ENCODE measurements at places on chromosomes 7 and 10.
A peak's percentile ranks its signal among the peaks of the same experiment; 100 is the strongest.

DNA sequence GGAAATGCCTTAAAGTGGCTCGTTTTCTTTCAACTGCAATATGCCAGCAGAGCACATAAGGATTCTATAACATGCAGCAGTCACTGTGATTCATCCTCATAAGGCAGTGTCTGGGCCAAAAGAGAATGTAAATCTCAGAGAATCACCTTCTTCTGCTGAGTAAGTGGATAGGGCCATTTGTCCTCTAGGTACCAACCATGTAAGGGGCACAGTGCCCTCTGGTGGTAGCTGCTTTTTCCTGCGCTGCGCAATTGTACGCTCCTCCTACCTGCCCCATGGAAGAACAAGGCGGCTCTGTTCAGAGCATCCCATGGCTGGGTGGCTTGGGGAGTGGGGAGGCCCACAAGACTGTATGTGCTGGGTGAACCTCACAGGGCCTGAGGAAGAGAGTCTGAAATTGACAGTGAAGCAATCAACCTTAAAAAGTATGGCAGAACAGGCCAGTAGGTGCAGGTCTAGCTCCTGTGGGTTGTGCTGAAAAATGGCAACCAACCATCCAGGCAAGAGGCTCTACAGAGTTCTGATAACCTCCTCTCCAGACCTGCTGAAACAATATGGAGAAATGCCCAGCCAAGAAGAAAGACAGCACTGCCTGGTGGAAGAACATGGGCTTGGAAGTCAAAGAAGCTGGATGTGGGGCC, 78.6 kb upstream of the C10orf90 start:
- DNase-seq: peak; percentile 4

DNA sequence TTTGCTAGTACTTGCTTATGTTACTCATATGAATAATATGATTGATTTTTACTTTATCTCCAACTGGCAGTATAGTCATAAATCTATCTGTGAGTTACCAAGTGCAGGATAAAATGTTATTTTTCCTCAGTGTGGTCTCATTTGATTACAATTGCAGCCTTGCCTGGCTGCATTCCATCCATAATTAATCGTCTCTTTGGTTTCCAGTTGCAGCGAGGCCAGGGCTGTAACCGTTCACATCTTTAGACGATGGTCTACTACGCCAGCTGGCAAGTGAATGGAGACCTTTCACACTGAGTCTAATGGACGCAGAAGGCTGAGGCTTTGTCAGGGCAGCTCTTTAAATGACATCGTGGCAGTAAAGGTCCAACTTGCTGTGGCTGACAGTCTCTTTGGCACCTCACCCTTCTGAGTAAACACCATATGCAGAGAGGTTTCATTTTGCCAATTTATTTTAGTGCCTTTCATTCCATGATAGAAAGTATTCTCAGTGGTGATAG, 84.0 kb downstream of the ARL4A start:
- no peak for DNase-seq

- no peak for DNase-seq
These were observed 128.8 kb upstream of the DNAJB12 start for GRCh38 chr10:72483471-72483870.

GRCh38 chr7:7212612-7213011, 30.3 kb downstream of the C1GALT1 start:
- DNase-seq: no peak

- no peak for DNase-seq
These were observed 16.4 kb downstream of the TBXAS1 start for GRCh38 chr7:139845443-139845805.

DNA sequence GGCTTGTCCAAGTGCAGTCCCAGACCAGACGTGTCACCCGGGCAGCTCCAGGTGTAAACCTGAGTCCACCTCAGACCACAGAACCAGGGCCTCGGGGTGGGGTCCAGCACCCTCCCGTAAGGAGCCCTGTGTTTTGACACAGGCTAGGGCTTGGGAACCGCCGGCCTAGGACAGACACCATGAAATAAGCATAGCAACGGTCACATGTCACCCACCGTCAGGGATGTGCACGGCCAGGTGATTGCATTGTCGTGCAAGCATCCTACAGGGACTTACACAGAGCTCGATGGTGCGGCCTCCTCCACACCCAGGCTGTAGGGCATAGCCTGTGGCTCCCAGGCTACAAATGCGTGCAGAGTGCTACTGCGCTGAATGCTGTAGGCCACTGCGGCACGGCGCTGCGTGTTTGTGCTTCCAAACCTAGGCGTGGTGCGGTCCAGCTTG, 10.6 kb downstream of the ZFAND2A start:
- peak; percentile 41 for DNase-seq

- DNase-seq: no peak
These were observed 348.5 kb downstream of the GRID1 start for GRCh38 chr10:86017841-86018734.

- no peak for DNase-seq
These were observed 40.9 kb downstream of the LANCL2 start for GRCh38 chr7:55405856-55406541.

All from CD8-positive, alpha-beta memory T cell (primary cell).